ENCODE measurements at places on chromosomes 5 and 9.

GRCh38 chr9:14170973-14171596, 142.9 kb downstream of the NFIB start:
- no peak for DNase-seq

GRCh38 chr5:17992291-17992690, 358.0 kb downstream of the TAF11L14 start:
- no peak for DNase-seq

- DNase-seq = no peak
These were observed 281.5 kb downstream of the GADD45G start for GRCh38 chr9:89886281-89886700.

- no peak for DNase-seq
These were observed 1000.5 kb downstream of the PTPRD start for GRCh38 chr9:9612270-9612669.

DNA sequence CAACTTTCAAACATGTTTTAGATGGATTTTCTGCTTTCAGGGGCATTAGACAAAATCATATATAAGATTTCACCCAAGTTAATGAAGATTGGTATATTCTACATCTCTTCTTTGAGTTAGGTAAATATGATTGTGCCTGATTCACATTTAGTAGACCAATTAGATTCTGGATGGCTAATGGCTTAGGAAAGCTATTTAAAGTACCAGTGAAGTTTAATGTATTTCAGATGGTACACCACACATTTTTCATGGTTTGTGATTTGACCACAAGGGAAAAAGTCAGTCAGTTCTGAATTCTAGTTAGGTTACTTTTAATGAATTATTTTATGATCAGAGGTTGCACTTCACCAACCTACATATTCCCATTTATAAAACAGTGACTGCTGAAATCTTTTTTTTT, 409.7 kb downstream of the ADGRV1 start:
- DNase-seq = no peak

DNA sequence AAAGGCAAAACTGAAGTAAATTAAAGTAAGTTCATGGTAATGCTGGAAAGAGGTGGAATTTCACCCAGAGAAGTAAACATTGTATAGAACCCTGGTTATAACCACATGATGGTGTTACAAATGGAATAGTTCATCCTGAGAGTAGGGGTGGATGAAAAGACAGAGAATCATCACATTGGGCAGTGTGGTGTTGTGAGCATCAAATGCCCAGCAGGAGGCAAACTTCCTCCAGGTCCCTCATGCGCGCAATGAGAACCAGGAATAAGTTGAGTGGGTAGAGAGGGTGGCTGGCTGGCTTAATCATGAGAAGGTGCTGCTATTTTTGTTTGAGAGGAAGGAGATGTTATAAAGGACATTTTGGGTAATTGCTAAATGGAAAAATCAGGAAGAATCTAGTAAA, 163.3 kb upstream of the HMHB1 start:
- no peak for DNase-seq
